ENCODE measurements at places on chromosomes 6 and 20. TPM values are rescaled to one million over a fixed set of nuclear protein-coding genes. Genes with fewer than 3 reads are reported as not detected.

DNA sequence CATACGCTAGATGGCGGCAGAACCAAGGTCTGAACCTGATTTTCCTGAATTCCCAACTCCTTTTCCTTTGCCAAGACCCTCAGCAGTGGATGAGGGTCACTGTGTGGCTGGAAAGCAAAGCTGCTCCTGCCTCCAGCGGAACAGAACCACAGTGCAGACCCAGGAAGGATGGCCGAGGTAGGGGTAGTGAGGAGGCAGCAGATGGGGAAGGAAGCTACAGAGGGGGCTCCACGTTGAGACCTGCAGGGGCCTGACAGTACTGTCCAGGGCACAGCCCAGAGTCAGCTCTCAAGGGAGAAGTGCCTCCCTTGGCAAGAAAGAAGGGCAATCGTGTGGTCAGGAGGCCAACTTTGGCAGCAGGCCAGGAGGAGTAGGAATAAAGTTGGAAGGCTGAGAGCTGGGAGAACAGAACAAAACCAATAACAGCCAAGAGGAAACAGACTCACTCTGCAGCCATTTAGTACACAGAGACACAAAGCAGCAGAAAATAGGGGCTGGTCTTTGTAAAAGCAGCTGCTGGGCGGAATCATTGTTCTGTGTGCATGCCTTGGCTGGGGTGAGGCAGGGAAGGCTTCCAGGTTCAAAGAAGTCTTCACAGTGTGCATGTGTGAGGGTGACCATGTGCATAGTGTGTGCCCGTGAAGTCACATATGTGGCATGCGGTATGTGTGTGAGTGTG is 3.1 kb downstream of the GABRR2 start:
- peak; percentile 45 for DNase-seq

SPO11 gene
- total RNA-seq: not detected

APCDD1L gene
- 2.9 TPM for total RNA-seq

TUBE1 gene
- 38.7 TPM for total RNA-seq

DNA sequence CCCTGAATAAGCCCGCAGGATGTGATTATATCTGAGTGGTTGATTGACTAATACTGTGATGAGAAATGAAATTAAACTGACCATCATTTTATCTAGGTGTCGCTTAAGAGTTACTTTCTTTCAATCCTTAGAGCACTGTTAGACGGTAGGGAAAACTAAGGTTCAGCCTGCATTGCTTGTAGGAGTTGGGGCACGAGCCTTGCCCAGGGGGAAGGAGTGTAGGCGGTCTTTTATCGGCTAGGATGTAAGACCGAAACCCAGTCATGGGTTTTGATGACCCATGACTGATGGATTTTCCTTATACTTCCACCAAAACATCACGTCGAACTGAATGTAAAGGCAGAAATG is 392 bp upstream of the TASP1 start:
- DNase-seq: no peak

GRCh38 chr20:32829311-32830005 is 9.7 kb downstream of the MAPRE1 start:
- no peak for DNase-seq

PPP1R14C gene
- not detected for total RNA-seq

ZC2HC1B gene
- not detected for total RNA-seq

DNA sequence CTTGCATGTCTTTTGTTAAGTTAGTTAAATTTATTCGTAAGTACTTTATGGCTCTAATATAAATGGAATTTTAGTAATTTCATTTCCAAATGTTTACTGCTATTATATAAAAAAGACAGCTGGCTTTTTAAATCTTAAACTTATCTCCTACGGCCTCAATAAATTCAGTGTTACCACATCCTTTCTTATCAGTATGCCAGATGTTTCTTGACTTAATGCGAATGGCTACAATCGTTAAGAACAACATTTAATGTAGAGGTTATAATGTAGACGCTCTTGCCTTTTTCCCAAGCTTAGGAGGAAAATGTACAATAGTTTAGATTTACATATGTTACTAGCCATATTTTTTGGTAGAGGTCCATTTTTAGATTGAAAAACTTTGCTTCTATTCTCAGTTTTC is 659.4 kb downstream of the TENT5A start:
- peak; percentile 64 for DNase-seq

- DNase-seq: peak; percentile 21
Observed at GRCh38 chr6:141484711-141485110, 648.0 kb upstream of the GJE1 start.
